ENCODE measurements at places on chromosomes 13 and 19. TPM values are rescaled to one million over a fixed set of nuclear protein-coding genes. Genes with fewer than 3 reads are reported as not detected.

GRCh38 chr19:49896863-49897621 lies at the start of gene IL4I1:
Gene IL4I1, minus strand, starts transcription at chr19:49896887. Its CDS starts 727 bp downstream, at chr19:49896160.
- no peak for DNase-seq

DNA sequence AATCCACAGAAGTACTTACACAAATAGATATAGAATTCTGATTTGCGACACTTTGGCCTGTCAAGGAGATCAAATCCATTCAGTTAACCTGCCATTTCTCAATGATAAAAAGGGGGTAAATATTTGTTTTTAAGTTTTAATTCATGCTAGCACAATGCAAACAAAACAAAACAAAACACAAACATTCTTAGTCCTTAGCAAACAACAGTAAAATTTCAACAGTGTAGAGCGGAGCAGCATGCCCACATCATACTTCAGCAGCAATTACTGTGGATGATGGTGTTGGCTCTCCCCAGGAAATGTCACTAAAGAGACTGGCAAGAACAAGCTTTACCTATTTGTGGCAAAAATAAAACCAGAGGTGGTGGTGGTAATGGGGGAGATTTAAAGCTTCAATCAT lies 625.2 kb upstream of the PCDH20 start:
- no peak for DNase-seq

DNA sequence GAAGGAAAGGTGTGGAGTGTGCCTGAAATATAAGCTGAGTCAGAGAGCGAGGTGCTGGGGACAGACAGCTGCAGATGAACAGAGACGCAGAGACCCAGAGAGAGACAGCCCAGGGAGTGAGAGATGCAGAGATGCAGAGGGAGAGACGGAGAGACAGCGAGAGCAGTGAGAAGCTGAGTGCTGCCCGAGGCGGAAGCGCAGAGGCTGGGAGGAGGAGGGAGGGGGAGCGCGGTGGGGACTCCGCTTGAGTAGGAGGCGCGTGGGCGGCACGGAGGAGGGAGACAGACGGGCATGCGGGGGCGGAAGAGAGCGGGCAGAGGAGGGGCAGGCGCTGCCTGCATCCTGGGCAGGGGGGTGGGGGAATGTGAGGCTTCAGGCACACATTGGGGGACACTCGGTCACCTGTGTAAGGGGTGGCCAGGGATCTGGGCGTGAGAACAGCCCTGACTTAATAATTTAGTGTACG lies 25.7 kb downstream of the SLC8A2 start:
- peak; percentile 87 for DNase-seq

DNA sequence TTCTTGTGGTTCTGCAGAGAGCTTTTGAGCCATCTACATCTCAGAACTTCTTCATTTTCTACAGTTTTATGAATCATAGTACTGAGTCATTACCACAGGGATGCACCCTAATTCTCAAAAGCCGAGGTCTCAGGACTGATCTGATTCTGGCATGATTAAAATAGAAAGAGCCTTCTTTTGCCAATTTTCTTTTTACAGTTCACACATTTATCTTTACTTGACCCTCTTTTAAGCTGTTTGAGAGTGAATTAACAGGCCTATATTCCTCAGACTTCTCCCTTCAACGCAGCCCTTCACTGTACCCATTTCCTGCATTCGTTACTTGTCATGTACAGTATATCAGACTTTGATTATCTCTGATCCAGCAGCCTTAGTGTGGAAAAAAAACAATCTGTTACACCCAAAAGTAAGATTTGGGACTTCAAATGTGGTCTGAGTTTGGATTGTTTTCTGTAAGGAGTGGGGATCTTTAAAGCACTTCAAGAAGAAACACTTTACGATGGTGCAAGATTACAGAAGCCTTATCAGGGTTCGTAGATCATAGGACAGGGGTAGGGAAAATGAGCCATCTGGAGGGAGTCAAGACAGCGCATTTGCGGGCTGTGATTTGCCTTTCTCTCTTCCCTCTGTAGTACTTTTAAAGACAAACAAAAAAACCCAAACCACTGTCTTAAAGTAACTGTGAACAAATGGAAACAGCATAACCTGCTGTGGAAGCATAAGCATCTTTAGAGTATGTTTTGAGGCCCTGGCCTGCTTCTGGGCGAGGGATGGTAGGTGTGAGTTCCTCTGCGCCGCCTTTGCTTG lies 15.3 kb upstream of the GPR183 start:
- no peak for DNase-seq

GRCh38 chr13:93889430-93889951 lies 590.0 kb downstream of the DCT start:
- no peak for DNase-seq

C19orf85 gene
- not detected for polyA plus RNA-seq

TEAD2 gene
- polyA plus RNA-seq: 29.6 TPM
